Ureter (tissue), 1 donor: ENCODE measurements at places on chromosomes 13 and 19. TPM values are rescaled to one million over a fixed set of nuclear protein-coding genes. Genes with fewer than 3 reads are reported as not detected.

- DNase-seq, result no peak
Measured at GRCh38 chr19:55702131-55702627, 27.2 kb downstream of the EPN1 start.

DNA sequence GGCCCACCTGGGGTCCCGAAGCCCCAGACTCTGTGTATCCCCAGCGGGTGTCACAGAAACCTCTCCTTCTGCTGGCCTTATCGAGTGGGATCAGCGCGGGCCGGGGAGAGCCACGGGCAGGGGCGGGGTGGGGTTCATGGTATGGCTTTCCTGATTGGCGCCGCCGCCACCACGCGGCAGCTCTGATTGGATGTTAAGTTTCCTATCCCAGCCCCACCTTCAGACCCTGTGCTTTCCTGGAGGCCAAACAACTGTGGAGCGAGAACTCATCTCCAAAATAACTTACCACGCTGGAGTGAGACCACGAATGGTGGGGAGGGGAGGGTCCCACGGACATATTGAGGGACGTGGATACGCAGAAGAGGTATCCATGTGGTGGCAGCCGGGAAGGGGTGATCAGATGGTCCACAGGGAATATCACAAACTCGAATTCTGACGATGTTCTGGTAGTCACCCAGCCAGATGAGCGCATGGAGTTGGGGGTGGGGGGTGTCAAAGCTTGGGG, 1.0 kb upstream of the ICAM5 start:
- DNase-seq, result no peak

DNA sequence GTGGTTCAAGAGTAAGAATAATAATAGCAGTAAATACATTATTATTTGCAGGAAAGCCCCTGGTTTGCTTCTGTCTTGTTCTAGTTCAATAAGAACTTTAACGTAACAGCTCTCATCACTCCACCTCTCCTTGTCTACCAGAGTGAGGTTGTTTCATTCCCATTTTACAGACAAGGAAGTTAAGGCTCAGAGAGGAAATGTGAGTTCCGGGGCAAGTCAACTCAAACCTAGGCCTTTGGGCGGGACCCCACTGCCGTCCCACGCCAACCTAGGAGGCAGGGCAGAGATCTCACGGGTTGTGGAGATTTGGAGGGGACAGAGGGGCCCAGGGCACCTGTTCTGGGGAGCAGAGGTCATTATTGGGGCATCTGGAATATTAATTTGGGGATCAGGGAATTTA, 1.5 kb downstream of the MAP4K1 start:
- DNase-seq, result no peak

DNA sequence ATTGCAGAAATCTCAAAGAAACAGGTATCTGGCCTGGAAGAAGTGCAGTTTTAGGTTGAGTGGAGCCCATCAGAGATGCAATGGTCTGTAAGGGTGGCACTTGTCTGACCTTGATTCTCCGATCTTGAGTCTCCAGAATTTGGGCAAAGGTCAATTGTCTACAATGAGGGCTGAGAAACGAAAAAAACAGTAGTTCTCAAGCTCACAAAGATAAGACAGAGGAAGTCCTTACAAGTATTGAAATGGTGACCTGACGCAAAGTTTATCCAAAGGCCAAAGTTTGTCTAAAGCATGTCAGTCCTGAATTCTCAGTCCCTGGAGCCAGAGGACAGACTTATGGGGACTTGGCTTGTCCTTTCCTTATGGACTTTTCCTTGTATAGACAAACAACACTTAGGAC, 40.3 kb downstream of the CYSLTR2 start:
- DNase-seq, result no peak

DNA sequence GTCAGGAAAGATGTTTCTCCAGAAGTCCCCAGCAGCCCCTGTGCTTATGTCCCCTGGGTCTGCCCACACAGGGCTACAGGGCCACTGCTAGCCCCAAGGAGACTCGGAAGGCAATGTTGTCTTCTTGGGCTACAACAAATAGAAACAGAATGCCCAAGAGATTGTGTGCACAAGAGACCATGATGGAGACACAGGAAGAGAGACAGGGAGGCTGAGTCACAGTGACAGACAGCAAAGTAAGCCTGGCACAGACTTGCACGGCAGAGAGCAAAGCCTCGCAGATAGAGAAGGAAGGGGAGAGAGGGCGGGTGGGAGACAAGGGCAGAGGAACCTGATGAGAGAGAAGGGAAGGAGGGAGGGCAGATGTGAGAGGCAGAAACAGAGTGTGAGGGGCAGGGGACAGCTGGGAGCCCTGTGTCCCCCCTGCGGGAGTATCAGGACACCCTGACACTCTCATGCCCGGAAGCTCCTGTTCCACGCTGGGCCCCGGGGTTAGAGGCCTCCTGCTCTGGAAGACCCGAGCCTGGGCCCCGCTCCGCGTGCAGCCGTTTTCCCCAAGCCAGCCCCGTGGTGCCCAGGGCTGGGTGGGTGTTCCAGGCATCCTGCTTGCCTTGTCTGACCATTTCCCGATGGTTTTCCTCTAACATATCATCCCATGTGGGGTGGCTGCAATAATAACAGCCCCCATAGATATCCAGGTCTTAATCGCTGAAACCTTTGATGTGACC, 2.7 kb upstream of the PLA2G4C start:
- DNase-seq, result no peak

DNA sequence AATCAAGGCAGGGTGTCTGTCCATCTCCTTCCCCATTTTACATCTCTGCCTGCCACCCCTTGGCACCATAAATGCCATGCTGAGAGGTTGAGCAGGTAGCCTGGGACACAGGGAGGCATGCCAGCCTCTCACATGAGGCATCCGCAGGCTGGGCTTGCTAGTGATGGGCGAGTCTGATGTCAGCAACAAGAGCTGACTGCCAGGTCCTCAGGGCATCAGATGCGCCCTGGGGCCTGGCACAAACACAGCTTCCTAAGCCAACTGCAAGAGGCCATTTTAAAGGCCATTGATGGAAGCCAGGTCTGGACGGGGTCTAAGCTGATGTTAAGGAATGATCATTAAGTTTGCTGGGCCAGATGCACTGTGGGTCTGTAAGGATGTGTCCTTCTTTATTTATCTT, 34.6 kb downstream of the MYH14 start:
- DNase-seq, result no peak

GRCh38 chr13:72990953-72991352, 67.9 kb upstream of the KLF5 start:
- DNase-seq, result no peak

DNA sequence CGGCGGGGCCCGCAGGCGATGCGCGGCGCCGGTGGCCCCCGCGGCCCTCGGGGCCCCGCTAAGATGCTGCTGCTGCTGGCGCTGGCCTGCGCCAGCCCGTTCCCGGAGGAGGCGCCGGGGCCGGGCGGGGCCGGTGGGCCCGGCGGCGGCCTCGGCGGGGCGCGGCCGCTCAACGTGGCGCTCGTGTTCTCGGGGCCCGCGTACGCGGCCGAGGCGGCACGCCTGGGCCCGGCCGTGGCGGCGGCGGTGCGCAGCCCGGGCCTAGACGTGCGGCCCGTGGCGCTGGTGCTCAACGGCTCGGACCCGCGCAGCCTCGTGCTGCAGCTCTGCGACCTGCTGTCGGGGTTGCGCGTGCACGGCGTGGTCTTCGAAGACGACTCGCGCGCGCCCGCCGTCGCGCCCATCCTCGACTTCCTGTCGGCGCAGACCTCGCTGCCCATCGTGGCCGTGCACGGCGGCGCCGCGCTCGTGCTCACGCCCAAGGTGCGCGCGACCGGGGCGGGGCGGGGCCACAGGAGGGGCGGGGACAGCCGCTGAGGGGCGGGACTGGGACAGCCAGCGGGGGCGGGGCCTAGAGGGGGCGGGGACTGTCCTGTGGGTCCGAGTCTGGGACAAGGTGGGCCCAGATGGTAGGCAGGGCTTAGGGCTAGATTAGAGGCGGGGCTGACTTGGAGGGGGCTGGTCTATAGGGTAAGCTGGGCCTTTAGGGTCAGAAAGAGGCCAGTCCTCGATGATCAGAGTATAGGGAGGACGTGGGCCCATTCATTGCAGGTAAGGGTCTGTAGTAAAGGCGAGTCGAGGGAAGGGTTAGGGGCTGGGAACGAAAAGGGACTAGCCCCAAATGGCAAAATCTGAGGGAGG, 5.1 kb downstream of the GRIN2D start:
- DNase-seq, result peak; percentile 71

DNA sequence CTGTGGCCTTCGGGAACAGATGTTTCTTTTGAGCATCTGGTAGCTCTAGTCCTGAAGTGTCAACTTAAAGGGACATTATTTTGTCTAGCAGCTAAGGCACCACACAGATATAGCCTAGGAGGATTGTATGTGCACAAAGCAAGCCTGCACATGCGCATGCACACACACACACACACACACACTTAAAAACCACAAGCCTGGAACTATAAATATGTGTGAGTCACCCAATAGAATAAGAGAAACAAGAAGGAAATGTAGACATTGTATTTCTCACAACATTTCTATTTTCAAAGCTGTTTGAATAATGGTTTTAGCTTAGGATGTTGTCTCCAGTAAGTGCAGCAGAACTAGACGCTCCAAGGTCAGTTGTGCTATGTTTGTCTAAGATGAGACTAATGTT, 516.5 kb downstream of the SUCLA2 start:
- DNase-seq, result no peak

GRCh38 chr13:82062772-82063171, 1721.8 kb upstream of the SPRY2 start:
- no peak for DNase-seq

- no peak for DNase-seq
Measured at GRCh38 chr19:12987190-12987589, 8.1 kb upstream of the NFIX start.

GRCh38 chr13:59459972-59460371, 703.8 kb downstream of the DIAPH3 start:
- DNase-seq, result no peak

- no peak for DNase-seq
Measured at GRCh38 chr19:18060472-18060871, 26.3 kb downstream of the IL12RB1 start.

DNA sequence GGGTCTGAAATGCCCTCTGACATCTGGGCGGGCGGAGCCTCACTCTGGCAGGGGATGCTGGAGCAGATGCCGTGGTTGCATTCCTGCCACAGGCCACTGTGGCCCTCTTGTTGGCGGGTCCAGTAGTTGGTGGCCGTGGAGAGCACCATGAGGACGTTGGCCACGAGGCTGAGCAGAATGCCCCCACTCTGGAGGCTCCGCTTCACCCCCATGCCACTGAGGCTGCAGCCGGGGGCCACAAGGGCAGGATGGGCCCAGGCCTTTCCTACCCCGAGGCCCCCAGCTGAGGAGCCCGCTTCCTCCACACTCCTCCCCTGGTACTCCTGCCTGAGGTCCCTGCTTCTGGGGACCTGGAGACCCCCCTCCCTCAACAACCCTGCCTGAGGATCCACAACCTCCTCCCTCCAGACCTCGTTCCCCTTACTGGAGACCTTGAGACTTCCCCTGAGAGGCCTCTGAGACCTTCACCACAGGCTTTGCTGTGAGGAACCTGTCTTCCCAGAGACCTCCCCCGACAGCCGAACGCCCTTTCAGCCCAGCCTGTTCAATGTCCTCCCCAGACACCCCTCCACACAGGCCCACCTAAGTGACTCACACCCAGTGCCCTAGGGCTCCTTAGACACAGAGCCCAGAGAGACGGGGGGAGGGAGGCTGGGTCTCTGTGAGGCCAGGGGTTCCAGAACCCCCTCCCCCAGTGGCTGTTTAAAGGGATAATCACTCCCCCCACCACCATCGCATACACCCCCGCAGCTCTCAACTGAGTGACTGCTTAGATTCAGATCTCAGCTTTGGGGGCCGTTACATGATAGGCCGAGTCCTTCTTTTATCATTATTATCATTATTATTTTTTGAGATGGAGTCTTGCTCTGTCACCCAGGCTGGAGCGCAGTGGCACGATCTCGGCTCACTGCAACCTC, at the start of gene CLDND2:
CLDND2 (minus strand) TSS at position 638 of the 917 bp plus-strand sequence; CDS start at position 212, 426 bp downstream.
- no peak for DNase-seq

- DNase-seq, result no peak
Measured at GRCh38 chr13:100245104-100245503, 156.2 kb downstream of the PCCA start.

- no peak for DNase-seq
Measured at GRCh38 chr19:49930483-49931011, 1.2 kb upstream of the NUP62 start.

GRCh38 chr19:13074378-13074777, 28.3 kb downstream of the LYL1 start:
- no peak for DNase-seq

DNA sequence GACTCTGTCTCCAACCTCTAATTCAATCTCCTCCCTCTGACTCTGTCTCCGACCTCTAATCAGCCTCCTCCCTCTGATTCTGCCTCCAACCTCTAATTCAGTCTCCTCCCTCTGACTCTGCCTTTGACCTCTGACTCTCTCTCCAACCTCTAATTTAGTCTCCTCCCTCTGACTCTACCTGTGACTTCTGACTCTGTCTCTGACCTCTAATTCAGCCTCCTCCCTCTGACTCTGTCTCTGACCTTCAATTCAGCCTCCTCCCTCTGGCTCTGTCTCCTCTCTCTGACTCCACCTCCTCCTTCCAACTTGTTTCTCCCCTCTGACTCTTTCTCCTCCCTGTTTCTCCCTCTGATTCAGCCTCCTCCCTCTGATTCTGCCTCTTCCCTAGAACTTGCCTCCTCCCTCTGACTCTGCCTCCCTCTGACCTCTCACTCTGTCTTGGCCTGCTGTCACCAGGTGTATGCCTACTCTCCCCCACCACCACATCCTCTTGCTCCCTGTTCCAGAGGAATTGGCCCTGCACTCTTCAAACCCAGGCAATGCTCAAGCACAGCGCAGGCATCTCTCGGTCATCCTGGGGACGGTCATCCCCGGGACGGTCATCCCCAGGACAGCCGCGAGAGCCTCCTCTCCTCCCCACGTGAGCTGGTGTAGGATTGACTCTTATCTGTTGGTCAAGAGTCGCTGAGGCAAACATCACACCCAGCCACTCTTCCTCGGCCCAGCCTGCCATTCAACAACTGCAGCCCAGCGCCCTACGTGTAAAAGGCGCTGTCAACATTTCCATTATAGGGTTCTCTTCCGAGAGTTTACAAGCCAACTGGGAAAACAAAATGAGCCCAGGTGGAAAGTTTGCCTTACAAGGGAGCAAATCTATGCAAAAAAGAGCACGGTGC, 60.2 kb downstream of the ZIC5 start:
- DNase-seq, result no peak

GRCh38 chr13:81142306-81142999, 801.5 kb upstream of the SPRY2 start:
- no peak for DNase-seq

DNA sequence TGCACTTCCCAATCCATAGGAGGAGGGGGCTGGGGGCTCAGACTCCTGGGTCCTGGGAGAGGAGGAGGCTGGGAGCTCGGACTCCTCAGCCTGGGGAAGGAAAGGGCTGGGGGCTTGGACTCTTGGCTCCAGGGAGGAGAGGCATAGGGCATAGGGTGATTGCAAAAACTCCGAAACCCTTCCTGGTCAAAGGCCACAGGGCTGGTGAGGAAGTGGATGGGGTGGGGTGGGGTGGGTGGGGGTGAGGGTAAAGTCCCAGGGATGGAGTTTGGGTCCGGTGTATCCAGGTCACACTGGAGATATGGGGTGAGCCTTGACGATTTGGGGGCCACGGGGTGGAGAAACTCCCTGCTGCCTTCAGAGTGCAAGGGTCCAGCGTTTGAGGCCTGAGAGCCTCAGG, 2.8 kb downstream of the MYH14 start:
- DNase-seq, result no peak

GRCh38 chr13:79522583-79522982, 41.6 kb downstream of the NDFIP2 start:
- no peak for DNase-seq

Gene LGALS14
- total RNA-seq, result not detected

Gene ZNF610
- total RNA-seq, result 6.9 TPM

Gene C2CD4C
- total RNA-seq, result 1.1 TPM

Gene CALR3
- total RNA-seq, result not detected

Gene CYP4F12
- total RNA-seq, result 98.1 TPM

Gene PEAK3
- total RNA-seq, result 0.99 TPM

Gene COQ8B
- 35.0 TPM for total RNA-seq

Gene VSTM2B
- total RNA-seq, result not detected

Gene LIN7B
- 10.4 TPM for total RNA-seq

Gene ZNF432
- 19.7 TPM for total RNA-seq

Gene F10
- 9.4 TPM for total RNA-seq
